ENCODE measurements at places on chromosomes 13 and 19.
A peak's percentile ranks its signal among the peaks of the same experiment; 100 is the strongest.

GRCh38 chr13:43425234-43425633 is 361.5 kb downstream of the ENOX1 start:
- no peak for DNase-seq

DNA sequence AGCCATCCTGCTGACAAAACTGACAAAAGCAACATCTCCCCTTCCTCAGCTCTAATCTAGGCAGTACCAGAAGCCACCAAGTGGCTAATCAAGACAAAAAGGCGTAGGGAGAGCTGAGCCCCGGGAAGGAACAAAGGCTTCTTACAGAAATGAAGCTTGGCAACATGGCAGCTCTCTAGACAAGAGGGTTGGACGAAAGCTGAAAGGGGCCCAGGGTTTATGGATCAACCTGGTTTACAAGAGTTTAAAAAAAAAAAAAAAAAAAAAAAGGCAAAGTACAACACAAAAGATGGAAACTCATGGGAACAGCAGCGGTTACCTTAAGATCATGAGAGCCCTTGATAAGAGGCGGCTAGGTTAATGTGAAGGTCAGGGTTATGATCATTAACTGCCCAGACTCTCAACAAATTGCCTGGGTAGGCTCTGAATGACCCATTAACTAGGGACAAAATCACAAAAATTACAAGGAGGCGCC is 14.0 kb downstream of the ZC3H4 start:
- DNase-seq, result no peak

GRCh38 chr13:44868397-44868796 is 120.9 kb downstream of the NUFIP1 start:
- DNase-seq, result no peak

DNA sequence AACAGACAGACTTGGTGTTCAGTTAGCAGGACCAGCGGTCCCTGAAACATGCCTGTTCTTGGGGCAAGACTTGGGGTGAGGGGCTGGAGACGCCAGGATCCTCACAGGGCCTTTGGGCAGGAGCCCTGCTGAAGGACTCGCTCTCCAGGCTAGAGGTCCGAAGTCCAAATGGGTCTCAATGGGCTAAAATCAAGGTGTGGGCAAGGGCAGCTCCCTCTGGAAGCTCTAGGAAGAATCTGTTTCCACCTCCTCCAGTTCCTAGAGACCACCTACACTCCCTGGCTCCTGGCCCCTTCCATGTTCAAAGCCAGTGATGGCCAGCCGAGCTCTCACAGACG is 111.3 kb downstream of the TUBA3C start:
- no peak for DNase-seq

DNA sequence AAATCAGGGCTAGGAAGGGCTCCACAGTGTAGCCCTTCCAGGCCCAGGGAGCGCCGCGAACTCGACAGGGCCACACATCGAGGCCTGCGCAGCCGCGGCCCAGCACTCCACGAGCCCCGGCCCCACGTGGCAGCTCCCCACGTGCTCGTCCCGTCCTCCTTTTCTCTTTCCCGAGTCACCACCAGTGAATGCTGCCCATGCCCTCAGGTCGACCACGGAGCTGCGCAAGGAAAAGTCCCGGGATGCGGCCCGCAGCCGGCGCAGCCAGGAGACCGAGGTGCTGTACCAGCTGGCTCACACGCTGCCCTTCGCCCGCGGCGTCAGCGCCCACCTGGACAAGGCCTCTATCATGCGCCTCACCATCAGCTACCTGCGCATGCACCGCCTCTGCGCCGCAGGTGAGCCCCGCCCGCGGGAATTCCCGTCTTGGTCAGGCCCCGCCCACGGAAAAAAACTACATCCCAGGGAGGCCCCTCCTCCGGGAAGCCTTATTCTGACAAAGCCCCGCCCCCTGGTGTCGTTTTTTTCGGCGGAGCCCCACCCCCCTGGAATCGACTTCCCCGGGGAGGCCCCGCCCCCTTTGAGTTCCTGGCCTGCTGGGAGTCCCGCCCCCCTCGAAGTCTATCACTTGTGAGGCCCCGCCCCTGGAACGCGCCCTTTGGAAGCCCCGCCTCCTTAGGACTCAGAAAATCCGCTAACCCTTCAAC is 7.0 kb downstream of the HIF3A start:
- no peak for DNase-seq

- DNase-seq, result no peak
These were observed 15.1 kb downstream of the DEDD2 start for GRCh38 chr19:42202290-42202880.

DNA sequence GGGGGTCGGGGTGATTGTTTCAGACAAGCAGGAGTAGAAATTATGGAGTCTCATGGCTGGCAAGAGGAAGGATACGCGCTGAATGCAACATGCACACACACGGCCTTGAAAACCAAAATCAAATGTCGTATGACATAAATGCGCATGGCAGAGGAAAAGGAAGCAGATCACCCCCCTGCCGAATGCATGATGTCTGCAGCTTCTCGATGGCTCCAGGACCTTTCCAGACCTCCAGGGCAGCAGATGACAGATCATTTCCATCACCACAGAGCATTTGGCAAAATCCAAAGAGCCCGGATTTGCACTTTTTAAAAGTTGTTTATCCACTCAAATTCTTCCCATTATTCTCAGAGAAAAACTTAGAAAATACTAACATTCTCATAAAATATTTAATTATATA is 211.7 kb downstream of the NHLRC3 start:
- no peak for DNase-seq

DNA sequence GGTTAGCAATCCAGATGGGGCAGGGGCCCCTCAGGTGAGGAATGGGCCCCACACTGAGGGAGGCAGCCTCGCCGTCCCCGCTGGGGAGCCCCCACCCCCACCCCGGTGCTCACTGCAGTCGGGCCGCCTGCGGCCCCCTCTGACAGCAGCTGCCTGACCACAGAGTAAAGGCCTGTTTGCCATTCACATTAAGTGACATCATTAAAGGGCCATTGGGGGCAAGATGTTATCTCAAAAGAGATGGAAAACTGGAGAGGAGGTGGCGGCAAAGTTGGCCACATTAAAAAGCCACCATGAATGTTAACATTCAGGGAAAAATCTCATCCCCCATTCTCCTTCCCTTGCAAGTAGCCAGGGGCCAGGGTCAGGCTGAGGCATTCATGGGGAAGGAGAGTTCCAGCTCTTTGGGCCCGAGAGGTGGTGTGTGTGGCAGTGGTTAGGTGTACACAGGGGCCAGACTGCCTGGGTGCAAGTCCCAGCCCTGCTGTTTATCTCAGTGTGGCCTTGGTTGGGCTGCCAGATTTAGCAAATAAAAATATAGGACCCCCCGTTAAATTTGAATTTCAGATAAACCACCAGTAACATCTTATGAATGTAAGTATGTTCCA is 20.9 kb downstream of the VSTM2B start:
- no peak for DNase-seq

- no peak for DNase-seq
These were observed 5.1 kb upstream of the PCDH9 start for GRCh38 chr13:67235265-67235664.

DNA sequence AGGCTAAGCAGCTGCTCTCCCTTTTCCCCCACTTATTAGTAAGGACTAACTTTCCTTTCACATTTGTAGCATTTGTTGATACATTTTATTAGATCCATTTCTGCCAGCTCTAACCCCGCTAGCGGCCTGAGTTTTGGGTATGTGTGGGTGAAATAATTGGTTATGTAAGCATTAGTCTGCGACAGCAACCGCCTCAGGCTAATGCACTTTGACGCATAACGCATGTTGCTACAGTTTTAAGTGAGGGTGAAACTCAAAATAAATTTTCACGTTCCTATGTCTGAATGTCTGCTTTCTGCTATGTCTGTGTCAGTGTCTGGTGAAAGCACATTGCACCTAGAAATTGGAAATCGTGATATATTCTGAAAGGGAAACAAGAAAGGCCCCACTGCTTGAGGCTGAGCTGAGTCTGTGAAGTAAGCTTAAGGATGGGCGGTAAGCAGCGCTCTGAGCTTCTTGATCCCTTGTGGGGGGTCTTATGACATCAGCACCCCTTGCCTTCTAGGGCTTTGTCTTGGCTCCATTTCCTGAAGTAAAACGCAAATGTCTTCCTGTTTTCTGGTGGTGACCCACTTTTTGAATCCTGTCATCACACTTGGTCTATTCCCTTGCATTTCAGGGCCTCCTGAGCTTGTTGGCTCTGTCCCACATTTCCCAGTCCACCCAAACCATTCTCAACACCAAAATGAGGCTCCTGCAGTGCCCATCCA is 648.3 kb upstream of the ARGLU1 start:
- no peak for DNase-seq

DNA sequence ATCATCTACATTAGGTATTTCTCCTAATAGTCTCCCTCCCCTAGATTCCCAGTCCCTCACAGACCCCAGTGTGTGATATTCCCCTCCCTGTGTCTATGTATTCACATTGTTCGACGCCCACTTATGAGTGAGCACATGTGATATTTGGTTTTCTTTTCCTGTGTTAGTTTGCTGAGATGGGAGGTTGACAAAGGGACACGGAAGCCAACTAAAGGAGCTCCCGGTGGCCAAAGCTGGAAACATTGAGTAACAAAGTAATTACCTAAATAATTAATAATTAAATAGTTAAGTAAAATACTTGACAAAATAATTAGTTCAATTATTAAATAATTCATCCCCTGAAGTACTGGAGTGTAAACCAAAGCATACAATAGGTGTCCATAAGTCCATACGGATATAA is 1.7 kb upstream of the PRR20A start:
- DNase-seq, result no peak

- peak; percentile 63 for DNase-seq
These were observed 112.2 kb downstream of the TEX26 start for GRCh38 chr13:31044364-31045285.

DNA sequence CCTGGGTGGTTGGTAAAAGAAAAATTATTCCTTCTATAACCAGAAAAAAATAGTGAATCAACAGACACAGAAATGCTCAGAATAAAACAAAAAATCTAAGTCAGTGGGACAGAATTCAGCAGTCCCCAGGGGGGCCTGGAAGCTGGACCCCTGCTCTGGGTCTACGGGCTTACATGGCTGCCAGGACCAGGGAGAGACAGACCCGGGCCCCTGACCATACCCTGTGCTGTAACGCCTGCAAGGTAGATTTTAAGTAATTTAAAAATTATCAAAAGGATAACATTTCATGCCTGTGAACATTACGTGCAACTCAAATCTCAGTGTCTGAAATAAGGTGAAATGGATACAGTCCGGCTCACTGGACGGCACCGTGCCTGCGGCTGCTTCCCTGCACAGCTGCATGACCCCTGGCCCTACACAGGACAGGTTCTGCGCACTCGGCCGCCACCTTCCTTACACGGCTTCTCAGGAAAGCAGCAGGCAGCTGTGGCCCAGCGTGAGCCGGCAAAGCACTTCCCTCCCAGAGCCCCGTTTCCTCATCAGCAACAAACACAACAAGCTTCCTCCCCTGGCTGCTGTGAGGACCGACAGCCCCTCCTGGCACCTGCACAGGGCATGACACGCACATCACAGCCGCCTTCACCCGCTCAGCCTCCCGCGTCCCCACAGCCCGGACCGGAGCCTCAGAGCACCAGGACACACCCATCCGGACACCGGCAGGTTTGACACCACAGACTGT is 22.2 kb downstream of the RASA3 start:
- DNase-seq, result peak; percentile 62

DNA sequence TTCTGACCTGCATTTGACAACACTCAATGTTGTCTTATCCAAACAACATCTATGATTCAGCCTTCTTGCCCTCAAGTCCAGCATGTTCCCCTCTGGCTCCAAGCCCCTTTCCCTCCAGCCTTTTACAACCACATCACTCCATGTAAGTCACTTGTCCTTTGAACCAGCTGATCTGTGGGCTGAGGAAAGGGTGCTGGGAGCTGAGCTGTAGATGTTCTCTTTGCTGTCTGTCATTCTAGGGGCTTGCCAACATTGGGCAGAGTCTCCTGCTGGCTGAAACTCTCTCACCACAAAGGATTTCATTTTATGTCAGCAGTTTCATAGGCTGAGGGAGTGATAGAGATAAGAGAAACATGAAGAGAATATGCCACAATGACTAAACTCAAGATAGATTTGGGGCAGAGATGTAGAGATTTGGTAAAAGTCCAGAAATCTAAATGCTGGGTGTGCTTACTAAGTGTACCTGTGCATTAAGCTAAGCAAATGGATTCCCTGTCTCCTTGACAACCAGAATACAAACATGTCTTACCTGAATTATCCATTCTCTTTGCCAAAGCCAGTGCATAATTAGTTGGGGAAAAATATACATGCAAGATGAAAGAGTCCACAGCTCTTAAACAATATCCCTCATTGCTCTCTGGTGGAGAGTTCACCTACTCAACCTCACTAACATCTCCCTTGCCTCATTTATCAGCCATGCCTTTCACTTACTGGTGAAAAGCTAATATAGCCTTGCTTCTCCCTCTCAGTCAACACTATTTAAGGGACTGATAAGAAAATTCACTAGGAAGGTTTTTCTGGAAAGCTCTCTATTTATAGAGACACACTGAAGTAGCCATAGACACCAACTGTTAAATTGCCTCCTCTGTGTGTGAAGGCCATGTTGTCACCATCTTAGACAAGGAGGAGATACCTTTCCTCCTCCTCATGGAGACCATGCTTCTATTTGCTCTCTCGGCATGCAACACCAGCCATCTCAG is 175.5 kb upstream of the SERP2 start:
- no peak for DNase-seq

DNA sequence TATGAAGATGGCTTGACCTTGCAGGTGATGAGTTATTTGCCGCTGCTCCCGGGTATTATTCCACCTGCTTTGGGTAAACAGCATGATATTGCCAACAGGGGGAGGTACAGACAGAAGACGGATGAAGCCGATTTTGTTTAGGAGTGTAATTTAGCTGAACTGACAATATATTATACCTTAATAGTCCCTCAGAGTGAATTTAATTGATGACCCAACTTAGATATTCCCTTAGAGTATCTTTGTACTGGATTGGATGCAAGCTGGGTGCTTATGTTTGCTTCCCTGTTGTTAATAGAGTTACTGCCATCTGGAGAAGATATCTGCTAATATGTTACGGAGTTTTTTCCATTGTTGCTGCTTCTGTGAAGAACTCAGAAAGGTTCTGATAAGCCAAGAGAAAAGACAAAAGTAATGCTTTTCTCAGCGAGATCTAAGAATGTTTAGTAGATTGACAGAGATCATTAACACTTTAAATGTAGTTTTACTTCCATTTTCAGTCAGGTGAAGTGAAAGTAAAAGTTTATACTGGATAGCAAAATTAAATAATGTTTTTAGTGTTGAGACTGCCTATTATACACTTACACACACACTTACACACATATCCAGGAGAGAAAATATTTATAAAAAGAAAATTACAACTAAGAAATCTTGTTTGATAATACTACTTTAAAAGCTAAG is 2220.8 kb upstream of the PCDH20 start:
- no peak for DNase-seq

DNA sequence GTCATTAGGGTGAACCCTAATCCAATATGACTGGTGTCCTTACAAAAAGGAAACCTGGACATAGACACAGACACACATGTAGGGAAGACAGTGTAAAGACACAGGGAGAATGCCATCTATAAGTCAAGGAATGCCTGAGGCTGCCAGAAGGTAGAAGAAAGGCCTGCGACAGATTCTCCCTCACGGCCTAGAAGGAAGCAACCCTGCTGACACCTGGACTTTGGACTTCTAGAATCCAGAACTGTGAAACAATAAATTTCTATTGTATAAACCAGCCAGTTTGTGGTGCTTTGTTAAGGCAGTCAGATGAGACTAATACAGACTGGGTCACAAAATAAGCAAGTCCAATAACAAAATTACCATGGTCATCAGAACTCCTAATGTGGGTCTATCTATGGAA is 120.4 kb downstream of the ENOX1 start:
- DNase-seq, result no peak

- DNase-seq, result no peak
These were observed 40.5 kb upstream of the POMP start for GRCh38 chr13:28618230-28618994.

GRCh38 chr13:46850214-46850613 is 46.6 kb downstream of the HTR2A start:
- no peak for DNase-seq

Data from stimulated activated CD4-positive, alpha-beta T cell treated with anti-CD3 and anti-CD28 coated beads, TNF-alpha, amount 100 ng/mL, for 1 hour (primary cell).